ENCODE measurements at places on chromosomes 4 and X.

DNA sequence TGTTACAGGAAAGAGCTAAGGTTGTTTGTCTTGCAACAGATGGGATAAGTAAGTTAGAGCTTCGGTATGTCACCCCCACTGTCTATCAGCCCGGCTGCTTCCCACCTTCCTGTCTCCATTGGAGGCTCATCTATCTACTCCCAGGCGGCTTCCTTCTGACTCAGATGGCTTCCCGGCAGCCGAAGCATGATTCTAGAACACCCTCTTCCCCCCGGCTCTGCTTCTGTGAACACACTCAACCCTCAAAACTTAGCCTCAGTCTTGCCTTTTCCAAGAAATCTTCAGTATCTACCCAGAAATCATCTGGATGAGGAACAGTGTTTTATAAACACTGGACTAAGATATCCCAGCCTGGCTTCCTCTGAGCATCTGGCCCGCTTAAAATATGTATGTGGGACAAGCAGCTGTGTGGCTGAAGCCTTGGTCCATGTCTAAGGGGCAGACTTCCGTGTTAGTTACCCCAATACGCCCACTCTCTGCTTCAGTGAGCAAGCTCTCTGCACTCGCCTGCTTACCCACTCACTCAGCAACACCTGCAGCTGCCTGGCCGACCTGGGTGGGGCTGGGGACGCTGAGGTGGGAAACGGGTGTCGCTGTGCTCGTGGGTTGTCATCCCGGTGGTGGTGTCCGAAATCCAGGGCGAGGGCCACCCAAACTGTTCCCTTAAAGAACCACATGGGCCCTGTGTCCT is 12.0 kb upstream of the SLC2A9 start:
- no peak for DNase-seq

DNA sequence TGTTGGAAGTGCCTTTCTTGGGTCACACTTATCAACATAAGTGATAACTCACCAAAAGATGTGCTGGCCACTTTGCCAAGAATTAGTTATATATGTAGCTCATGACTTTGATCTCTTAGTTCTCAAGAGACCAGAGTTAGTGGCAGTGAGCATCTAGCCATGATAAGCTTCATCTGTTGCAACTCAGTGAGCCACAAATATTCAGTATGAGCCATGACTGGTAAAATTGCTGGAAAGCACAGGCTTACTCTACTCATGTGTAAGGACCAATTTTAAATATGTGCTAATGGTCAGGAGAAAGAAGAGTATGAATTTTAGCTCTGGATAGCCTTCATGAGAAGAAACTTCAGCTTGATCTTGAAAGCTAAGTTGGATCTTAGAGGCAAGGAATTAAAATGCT is 59.4 kb upstream of the TLL1 start:
- DNase-seq, result no peak

- no peak for DNase-seq
Measured at GRCh38 chr4:142961866-142962265, 115.8 kb upstream of the INPP4B start.

DNA sequence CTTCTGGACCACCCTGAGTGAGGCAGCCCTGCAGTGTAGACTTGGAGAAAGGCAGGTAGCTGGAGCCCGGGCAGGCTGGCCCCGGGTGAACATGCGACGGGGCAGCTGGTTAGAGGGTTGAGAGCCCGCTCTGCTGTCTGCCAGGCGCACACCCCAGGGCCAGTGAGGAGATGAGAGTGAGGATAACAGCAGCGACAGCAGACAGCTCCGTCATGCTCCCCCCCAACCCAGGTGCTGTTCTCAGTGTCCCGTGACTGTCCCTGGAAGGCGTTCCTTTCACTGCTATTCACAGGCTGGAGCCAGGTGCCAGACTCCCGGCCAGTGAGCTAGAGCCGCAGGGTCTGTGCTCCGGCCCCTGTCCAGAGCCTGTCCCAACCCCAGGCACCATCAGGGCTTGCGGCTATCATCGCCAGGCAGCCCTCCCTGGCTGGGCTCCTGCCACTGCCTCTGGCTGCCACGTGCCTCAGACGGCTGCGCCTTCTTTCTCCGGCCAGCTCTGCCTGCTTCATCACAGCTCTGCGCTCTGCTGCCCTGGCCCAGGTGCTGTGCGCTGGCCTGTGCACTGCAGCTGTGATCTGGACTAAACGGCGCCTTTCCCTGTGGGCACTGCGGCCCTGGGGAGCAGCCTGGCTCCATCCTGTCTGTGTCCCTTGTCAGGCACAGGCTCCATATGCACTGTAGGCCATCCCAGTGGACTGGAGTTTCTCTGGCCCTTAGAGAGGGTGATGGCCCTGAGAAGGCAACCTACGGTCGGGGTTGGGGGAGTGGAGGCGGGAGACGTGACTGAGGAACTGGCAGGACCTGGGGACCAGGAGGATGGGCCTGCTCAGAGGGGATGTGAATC is 19.8 kb downstream of the NSG1 start:
- no peak for DNase-seq

- DNase-seq, result no peak
Measured at GRCh38 chrX:120200851-120201250, 42.4 kb downstream of the RHOXF2 start.

DNA sequence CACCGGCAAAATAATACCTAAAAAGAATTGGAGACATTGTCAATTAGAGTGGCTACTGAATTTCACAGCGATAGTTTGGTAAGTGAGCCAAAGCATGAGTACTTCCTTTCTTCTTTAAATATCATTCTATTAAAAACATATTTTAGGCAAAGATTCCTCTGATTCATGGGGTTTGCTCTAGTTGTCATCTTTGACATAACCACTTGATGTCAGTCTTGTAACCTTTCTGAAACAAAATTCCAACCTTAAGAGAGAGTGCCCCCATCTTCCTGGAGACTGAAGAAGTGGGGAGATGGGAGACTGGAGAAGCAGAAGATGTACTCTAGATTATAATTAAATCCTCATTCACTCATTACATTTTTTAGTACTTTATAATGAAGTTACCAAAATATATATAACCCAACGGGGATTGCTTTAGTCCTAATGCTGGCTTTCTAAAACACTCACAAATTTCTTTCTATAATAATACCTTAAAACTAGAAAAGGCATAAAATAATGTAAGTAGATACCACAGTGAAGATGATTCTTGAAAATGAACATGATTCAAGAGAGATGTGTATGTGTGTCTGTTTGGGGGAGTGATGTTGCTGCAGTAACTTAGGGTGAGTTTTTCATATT is 96.4 kb downstream of the EMCN start:
- DNase-seq, result no peak

- no peak for DNase-seq
Measured at GRCh38 chr4:85246055-85246454, 228.9 kb upstream of the ARHGAP24 start.

- no peak for DNase-seq
Measured at GRCh38 chr4:69714086-69714485, 46.3 kb downstream of the SULT1B1 start.

GRCh38 chr4:41362621-41363383 is 106.1 kb downstream of the UCHL1 start:
- DNase-seq, result no peak

GRCh38 chr4:74334636-74335035 is 26.4 kb downstream of the EPGN start:
- DNase-seq, result no peak

DNA sequence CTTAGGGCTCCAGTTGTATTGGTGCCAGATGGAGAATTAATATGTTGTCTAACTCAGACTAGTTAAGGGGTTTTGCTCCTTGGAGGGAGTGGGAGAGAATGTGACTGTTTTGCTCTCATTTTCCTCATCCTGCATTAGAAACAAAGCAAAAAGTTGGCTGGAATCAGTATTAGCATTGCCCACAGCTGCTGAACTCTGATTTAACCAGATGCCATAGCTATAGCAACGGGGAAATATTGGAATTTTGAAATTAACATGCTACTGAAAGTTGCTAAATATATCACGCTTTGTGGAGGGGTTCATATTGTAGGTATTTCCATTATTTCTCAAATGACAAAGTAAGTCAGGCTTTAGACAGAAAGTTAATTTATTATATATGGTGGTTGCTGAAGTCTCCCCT is 66.7 kb upstream of the EOLA2 start:
- no peak for DNase-seq

GRCh38 chrX:69079268-69079667 is 86.0 kb downstream of the PJA1 start:
- DNase-seq, result no peak

- no peak for DNase-seq
Measured at GRCh38 chr4:84750960-84751283, 168.0 kb downstream of the CDS1 start.

DNA sequence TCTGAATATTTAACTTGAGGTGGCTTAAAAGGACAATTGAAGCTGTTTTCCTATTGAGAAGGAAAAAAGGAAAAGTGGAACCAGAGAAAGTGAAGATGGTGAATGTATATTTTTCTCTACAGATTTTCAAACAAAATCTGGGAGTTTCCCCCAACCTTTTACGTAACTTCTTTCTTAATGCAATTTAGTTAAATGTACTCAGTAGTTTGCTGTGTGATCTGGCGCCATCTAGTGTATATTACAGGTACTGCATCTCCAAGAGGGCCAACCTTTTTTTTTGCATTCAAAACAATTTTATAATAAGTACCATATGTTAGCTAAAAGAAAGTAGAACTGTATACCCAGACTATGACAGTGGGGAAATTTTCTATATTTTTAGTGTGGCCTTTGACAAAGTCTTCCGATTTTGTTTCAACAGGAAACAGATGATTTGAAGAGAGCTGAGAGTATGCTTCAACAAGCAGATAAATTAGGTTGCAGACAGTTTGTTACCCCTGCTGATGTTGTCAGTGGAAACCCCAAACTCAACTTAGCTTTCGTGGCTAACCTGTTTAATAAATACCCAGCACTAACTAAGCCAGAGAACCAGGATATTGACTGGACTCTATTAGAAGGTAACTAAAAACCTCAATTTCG is 82.0 kb downstream of the PLS3 start:
- DNase-seq, result peak; percentile 23

- DNase-seq, result no peak
Measured at GRCh38 chrX:84318661-84319060, 130.7 kb upstream of the RPS6KA6 start.

DNA sequence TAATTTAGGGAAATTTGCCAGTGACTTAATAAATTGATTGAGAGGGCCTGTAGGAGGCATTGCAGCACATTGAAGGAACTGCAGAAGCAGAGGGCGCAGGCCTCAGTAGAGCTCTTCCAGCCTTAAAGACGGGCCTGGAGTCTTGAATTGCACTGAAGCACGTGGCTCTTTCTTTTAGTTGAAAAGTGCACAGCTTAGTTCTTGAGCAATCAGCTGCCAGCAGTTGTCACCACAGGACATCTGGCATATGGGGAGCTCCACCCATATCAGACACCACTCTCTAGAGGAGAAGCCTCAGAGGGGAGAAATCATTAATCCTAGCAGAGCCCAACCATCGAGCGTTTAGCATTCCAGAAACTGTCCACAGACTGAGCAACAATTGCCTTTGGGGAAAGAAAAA is 16.0 kb upstream of the FGF16 start:
- DNase-seq, result no peak

- peak; percentile 25 for DNase-seq
Measured at GRCh38 chrX:16251782-16252181, 84.5 kb downstream of the MAGEB17 start.

DNA sequence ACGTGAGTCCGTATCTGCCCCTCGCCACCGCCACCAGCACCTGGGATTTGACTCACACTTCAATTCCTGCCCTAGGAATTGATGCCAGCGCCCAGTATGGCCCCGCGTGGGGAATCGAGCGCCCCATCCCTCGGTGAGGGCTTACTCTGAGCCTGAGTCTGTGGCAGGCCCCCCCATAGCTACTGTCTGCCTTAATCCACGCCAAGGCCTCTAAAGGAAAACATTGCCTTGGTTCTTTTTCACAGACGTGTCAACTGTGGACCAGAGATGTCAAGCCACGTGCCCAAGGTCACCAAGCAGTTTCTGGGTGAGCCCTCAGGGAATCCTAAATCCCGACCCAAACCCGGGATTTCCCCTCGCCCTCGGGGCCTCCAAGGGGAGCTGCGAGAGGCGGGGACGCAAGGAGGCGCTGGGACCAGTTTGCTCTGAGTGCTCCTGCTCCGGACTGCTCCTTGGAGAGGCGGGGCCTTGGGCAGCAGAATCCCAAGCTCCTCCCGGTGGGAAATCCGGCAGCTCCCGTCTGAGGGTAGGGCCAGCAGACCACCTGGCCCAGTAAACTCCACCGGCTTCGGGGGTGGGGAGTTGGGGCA is 12.9 kb downstream of the MSX1 start:
- DNase-seq, result no peak

DNA sequence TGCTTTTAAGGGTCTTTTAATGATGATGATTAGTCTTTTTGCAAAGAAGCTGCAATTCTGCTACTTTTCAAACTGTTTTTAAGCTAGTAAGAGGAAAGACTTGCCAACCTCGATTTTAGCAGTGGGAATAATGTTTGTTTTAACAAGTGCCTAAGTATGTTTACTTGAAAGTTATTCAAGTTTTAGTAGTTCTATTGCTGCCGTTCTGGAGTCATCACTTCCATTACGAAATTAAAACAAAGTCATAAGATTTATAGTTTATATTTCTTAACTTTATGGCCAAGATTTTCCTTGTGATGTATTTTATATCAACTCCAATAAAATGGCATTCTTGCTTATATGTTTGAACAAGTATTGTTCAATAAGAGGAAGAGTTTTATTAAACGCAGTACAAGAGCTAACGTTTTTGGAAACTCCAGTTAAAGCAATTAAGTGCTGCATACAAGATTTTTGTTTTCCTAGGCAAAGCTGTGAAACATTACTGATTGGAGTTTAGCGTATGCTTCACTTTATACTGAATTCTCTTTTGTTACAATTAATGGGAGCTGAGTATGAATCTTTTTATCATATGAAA is 211.3 kb downstream of the TENM3 start:
- no peak for DNase-seq

DNA sequence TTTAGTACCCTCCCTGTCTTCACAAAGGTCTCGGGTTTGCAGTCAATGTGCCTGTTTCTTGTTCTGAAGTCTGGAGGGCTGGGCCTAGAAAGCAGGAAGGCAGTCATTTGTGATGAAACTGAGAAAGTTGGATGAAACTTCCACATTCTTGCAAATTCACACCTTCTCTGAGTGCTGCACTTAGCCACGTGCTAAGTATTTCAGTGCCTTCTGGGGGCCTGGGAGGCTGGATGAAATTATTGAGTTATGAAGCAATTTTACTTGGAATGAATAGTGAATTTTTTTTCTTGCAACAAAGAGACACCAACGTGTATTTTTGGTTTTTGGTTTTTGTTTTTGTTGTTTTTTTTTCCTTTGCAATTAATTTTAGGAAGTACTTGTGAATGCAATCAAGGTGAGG is 71.2 kb downstream of the MSX1 start:
- no peak for DNase-seq

- no peak for DNase-seq
Measured at GRCh38 chr4:48090621-48091020, 43.4 kb downstream of the TXK start.

- no peak for DNase-seq
Measured at GRCh38 chr4:139552517-139553307, 3.3 kb downstream of the SETD7 start.

DNA sequence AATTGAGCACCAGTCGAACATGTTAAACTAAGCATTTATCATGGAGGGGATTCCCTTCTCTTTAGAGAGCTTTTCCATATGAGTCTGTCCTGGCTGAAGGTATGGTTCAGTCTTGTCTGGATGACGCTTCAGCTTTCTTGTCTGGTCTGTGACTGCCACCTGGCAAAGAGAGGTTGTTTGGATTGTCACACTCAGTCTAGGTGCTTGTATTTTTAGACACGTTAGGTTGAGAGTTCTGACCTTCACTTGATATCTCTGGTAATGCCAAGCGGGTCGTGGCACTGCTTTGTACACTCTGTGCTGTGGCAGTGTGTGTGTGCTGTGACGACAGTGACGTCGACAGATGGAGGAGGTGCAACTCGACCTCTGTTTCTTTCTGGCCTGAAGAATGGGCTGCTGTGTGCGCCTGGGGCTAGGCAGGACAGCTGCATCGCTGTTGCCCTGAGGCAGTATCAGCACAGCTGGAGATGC is 12.6 kb downstream of the NOCT start:
- DNase-seq, result no peak

Data from small intestine (tissue), 16 donors.